ENCODE measurements at places on chromosomes 16 and 17. TPM values are rescaled to one million over a fixed set of nuclear protein-coding genes. Genes with fewer than 3 reads are reported as not detected.

The CLDN9 gene
- total RNA-seq, result 0.30 TPM

The GPR142 gene
- 0.59 TPM for total RNA-seq

The ZNF750 gene
- total RNA-seq, result not detected

The CDRT15L2 gene
- not detected for total RNA-seq

The TM4SF5 gene
- total RNA-seq, result not detected

DNA sequence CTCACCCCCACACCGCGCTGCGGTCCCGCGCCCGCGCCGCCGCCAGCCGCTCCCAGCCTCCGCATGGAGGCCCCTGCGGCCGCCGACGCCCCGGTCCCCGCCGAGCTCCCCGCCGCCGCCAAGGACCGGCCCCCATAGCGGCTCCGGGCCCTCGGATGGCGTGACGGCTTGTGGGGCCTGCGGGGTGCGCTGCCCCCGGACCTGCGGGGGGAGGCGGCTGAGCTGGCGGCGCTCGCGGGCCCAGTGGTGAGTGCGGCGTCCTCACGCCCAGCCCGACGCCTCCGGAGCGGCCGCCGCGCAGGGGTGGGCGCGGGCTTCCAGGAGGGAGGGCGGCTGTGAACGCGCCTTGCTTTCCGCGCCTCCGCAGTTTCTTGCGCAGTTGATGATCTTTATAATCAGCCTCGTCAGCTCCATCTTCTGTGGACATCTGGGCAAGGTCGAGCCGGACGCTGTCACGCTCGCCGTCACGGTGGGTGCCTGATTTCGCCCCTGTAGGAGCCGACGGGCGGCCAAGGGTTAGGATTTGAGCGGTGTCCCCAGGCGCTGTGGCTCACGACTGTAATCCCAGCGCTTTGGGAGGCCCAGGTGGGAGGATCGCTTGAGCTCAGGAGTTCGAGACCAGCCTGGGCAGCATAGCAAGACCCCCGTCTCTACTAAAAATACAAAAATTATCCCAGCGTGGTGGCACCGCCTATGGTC is 46.4 kb downstream of the SLC47A1 start:
- no peaks in the 10 kb centered on the region for H3K27me3 ChIP-seq
- no peaks in the 10 kb centered on the region for H3K36me3 ChIP-seq
- no peak for DNase-seq
- H3K27ac ChIP-seq, result peak overlapping the region; percentile 43

DNA sequence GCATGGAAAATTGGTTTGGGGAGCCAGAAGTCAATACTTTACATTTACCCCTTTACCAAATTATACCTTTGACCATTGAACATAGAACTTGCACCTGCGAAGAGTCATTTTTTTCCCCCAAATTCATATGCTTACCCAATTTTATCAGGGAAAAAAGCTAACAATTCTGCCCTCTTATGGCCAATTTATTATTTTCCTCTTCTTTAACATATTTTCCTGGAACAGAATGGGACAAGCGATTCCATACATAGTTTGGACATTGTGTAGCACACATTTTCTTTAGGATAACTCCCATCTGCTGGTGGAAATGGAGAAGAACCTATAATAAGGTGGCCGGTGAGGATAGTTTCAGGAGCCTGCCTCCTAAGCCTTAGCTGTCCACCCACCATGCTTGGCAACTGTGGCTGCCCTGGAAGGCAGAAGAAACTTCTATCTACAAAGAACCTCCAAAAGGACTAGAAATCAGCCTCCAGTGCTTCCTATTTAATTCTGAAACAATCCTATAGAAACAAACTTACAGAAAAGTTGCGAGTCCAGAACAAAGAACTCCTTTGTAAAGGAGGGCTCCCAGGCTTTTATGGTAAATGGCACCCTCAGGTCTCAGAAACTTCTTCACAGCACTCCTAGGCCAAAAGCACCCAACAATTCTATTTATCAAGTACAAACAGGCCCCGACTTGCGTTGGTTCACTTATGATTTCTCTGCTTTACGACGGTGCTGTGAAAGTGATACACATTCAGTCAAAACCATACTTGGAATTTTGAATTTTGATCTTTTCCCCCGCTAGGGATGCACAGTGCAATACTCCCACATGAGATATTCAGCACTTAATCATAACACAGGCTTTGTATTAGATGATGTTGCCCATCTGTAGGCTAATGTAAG is 64.1 kb upstream of the CACNG4 start:
- H3K4me1 ChIP-seq, result peaks cover 19% of the 10 kb centered on the region
- no peak for DNase-seq
- no peak overlapping the region for H3K27ac ChIP-seq
- no peaks in the 10 kb centered on the region for H3K36me3 ChIP-seq

GRCh38 chr17:7167832-7168231 is 11.3 kb downstream of the ASGR1 start:
- H3K36me3 ChIP-seq, result no peaks in the 10 kb centered on the region
- no peak overlapping the region for H3K4me3 ChIP-seq
- no peak overlapping the region for H3K27ac ChIP-seq
- no peaks in the 10 kb centered on the region for H3K4me1 ChIP-seq

GRCh38 chr17:4566785-4567184 is 6.4 kb upstream of the GGT6 start:
- no peak for DNase-seq
- H3K27ac ChIP-seq, result no peak overlapping the region
- peaks cover 4% of the 10 kb centered on the region for H3K4me1 ChIP-seq
- no peaks in the 10 kb centered on the region for H3K27me3 ChIP-seq
- H3K4me3 ChIP-seq, result no peak overlapping the region
- H3K36me3 ChIP-seq, result no peaks in the 10 kb centered on the region

DNA sequence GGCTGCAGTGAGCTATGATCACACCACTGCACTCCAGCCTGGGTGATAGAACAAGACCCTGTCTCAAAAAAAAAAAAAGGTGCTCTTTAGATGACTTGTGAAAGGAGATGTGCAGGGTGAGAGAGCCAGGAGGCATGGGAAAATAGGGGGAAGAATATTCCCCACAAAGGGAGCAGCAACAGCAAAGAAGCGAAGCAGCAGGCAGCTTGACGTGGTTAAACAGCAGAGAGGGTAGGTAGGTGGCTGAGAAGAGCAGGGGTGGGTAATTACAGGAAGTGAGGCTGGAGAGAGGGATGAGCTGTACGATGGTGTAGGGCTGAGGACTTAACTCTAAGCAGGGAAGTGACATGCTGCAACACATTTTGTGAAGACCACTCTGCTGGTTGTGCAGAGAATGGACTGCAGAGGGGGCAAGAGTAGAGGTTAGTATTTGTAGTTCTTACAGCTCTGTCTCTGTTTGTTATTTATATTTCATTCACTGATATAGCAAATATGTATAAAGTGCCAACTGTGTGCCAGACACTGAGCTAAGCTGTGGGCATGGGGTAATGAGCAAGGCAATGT is 1.6 kb downstream of the HEATR3 start:
- H3K27me3 ChIP-seq, result no peaks in the 10 kb centered on the region
- no peaks in the 10 kb centered on the region for H3K36me3 ChIP-seq
- peak overlapping the region; percentile 92 for H3K4me3 ChIP-seq
- DNase-seq, result peak; percentile 18
- H3K27ac ChIP-seq, result no peak overlapping the region

DNA sequence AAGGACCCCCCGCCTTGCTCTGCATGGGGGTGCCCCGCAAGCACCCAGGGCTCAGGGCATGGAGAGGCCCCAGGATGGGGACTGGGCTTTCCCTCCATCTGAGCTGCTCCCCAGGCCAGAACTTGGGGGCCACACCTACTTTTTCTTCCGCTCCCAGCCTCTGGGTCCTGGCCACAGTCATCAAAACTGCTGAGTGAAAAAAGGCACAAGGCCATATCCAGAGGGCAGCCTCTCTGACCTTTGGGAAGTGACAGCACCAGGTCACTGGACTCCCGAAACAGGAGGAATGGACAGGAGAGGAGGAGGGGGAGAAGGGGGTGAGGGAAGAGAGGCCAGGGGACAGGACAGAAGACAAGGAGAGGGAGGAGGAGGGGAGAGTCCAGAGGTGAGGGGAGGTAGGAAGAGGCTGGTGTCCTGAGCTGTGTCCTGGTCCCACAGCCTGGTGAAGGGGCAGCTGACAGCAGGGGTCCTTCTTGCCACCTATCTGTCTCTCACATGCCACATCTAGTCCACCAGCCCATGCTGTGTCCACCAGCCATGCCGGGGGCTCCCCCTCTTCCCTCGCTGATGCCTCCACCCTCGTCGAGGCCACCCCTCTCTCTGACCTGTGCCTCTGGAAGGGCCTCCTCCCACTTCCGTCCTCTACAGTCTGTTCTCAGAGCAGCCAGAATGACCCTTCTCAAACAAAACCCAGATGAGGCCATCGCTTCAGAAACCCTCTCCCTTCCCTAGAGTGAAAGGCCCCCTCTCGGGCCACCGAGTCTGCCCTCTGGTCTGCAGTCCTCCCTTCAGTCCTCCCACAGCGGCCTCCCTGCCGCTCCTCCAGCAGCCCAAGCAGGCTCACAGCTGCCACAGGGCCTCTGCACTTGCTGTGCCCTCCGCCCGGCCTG is 73.9 kb upstream of the TOB1 start:
- no peak overlapping the region for H3K27ac ChIP-seq
- H3K4me3 ChIP-seq, result no peak overlapping the region
- H3K36me3 ChIP-seq, result no peaks in the 10 kb centered on the region
- H3K4me1 ChIP-seq, result peaks cover 19% of the 10 kb centered on the region
- H3K27me3 ChIP-seq, result no peaks in the 10 kb centered on the region

DNA sequence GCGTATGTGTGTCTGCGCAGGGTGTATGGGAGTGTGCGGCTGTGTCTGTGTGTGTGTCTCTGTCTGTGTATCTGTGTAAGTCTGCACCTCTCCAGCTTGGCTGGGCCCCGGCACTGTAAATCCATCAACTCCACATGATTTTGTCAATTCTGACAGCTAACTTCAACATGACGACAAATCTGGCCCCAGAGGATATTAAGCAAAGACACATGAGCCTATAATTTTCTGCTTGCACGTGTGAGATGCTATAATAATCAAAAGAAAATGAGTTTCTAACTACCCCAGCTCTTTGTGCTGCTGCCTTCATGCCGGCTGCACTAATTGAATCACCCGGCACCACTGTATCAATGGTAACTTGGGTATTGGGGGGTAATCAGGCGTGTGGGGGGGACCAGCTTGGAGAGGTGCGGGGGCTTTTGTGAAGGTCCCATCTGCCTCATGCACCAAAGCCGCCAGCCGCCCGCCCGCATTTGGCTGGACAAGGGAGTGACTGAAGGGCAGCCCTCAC is 57.6 kb upstream of the LHX1 start:
- no peak overlapping the region for H3K27ac ChIP-seq
- no peak for DNase-seq
- H3K36me3 ChIP-seq, result no peaks in the 10 kb centered on the region
- H3K4me3 ChIP-seq, result no peak overlapping the region

- H3K27ac ChIP-seq, result no peak overlapping the region
- no peaks in the 10 kb centered on the region for H3K4me1 ChIP-seq
- H3K27me3 ChIP-seq, result no peaks in the 10 kb centered on the region
- H3K4me3 ChIP-seq, result no peak overlapping the region
Observed at GRCh38 chr16:19683453-19684236, 34.4 kb downstream of the KNOP1 start.

GRCh38 chr17:19533036-19533717 is 477 bp upstream of the SLC47A1 start:
- H3K4me1 ChIP-seq, result peaks cover 22% of the 10 kb centered on the region
- H3K4me3 ChIP-seq, result peak overlapping the region; percentile 60
- peaks cover 26% of the 10 kb centered on the region for H3K27me3 ChIP-seq
- DNase-seq, result no peak

- peak overlapping the region; percentile 11 for H3K27ac ChIP-seq
- H3K36me3 ChIP-seq, result no peaks in the 10 kb centered on the region
- peaks cover 4% of the 10 kb centered on the region for H3K27me3 ChIP-seq
- H3K4me3 ChIP-seq, result no peak overlapping the region
- no peak for DNase-seq
Observed at GRCh38 chr17:48559122-48559839, 14.4 kb upstream of the HOXB2 start.

DNA sequence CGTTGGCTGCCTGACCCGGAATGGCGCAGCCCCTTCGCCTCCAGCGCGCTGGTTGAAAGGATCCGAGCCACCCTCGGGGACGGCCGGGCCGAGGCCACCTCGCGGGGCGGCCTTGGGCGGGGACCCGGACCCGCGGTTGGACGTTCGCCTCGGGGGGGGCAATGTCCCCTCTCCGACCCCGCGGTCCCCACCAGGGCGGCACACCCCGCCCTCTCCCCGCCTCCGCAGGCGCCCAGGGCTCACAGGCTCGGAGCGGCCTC is 1.0 kb upstream of the SOX8 start:
- peaks cover 34% of the 10 kb centered on the region for H3K27me3 ChIP-seq
- peaks cover 78% of the 10 kb centered on the region for H3K4me1 ChIP-seq
- no peak for DNase-seq
- peak overlapping the region; percentile 44 for H3K27ac ChIP-seq
- H3K4me3 ChIP-seq, result peak overlapping the region; percentile 65
- H3K36me3 ChIP-seq, result peaks cover 8% of the 10 kb centered on the region
